Cardiac fibroblast (primary cell): ENCODE measurements at places on chromosomes 6 and 20.

- DNase-seq, result peak; percentile 18
Measured at GRCh38 chr6:9795880-9796279, 619.0 kb downstream of the TFAP2A start.

- DNase-seq, result no peak
Measured at GRCh38 chr6:92911301-92911700, 508.1 kb downstream of the EPHA7 start.

- peak; percentile 83 for DNase-seq
Measured at GRCh38 chr20:35699127-35699956, at the start of the genes NFS1 and ROMO1. NFS1 (minus strand) TSS chr20:35699352; CDS start chr20:35699288, 64 bp downstream. ROMO1 (plus strand) TSS chr20:35699405; CDS start chr20:35699633, 228 bp downstream.

- DNase-seq, result no peak
Measured at GRCh38 chr6:87093199-87093598, 1.7 kb downstream of the CGA start.

DNA sequence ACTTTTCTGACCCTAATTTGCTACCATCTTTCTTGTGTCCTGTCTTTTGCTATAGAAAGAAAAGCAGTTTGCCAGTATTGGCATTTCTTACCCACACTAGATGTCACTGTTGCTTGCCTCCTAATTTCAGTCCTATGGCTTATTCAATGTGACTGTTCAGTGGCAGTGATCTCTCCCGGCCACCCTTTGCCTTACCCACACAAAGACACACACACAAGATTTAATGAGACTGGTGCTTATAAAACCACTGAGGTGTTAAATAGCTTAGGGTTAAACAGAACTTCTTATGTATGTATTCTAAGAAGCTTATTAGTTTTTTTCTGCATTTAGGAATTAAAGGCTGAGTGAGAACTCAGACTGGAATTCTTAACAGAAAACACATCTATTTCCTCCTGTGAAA lies 233.6 kb upstream of the ASCC3 start:
- peak; percentile 63 for DNase-seq

GRCh38 chr6:24901698-24902328 lies 33.9 kb downstream of the RIPOR2 start:
- DNase-seq, result no peak

GRCh38 chr6:151738267-151738666 lies 69.2 kb upstream of the ESR1 start:
- no peak for DNase-seq

GRCh38 chr6:107756660-107757355 lies 67.3 kb downstream of the SCML4 start:
- DNase-seq, result no peak

- no peak for DNase-seq
Measured at GRCh38 chr6:134034478-134034877, 17.9 kb downstream of the SLC2A12 start.

- peak; percentile 86 for DNase-seq
Measured at GRCh38 chr6:140485740-140486449, 1111.4 kb upstream of the CITED2 start.

DNA sequence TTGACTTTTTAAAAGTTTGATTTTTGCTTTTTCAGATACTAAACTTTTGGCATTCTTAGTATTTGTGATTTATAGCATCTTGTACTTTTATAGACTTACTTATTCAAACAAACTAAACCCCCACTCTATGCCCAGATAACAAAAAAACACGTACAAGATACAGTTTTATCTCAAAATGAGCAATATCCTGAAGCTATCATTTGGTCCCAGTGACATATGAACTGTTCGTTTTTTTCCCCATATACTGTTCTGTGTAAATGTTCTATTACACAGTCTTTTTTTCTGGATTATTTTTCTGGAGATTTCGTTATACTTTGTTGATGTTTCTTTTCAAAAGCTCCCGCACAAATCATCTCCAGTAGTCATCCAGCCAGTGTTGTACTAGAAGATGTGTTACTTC lies 27.3 kb upstream of the SERINC3 start:
- DNase-seq, result peak; percentile 34

GRCh38 chr20:52060794-52061714 lies 130.5 kb downstream of the ZFP64 start:
- DNase-seq, result peak; percentile 59

DNA sequence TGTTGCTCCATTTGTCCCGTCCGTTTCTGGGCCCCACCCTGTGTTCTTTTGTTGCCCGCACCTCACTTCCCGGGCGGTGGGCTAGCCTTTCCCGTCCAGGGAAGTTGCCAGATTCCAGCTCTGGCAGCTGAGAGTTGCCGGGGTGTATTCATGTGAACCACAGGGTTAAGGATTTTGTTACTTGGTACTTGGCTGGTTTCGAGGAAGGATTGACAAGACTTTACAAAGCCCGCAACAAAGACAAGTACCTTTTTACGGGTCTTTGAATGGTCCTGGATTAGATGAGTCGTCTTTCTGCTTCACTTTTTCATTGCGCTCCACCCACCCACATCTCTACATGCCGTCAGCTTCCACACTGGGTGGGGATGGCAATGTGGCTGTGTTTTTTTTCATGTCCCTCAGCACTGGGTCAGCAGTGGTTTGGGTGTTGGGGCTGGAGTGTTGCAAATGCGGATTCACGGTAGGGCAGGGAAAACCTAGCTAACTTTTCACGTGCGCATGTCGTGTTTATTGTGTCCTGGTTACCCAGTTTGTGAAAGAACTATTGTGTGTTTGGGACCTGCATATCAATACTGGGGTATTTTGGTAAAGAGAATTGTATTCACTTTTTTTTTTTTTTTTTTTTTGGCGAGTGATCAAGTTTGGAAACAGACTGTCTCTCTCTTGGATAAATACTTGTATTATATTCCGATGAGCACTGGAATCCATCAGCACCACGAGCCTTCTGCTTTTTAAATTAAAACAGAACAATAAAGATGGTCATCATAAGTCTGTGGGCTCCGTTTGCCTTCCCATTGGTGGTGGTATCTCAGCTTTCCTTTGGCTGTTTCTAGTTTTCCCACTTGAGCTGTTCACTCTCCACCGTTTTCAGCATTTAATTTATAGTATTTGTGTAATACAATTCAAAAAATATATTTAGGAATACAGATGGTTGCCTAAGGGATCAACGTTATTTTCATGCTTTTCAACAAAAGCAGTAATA lies 1.2 kb downstream of the DUSP22 start:
- peak; percentile 32 for DNase-seq

GRCh38 chr6:169424149-169424804 lies 170.6 kb upstream of the THBS2 start:
- DNase-seq, result no peak
